ENCODE measurements at places on chromosomes 1 and 21.

GRCh38 chr1:166080967-166081870, 85.6 kb downstream of the FAM78B start:
- DNase-seq, result no peak

GRCh38 chr1:228734881-228735801, at the start of gene RHOU:
Gene RHOU (plus strand): TSS chr1:228735479. CDS start chr1:228735743, 264 bp downstream.
- peak; percentile 90 for DNase-seq

- no peak for DNase-seq
Measured at GRCh38 chr1:248155927-248156326, 11.0 kb downstream of the OR2M5 start.

- peak; percentile 76 for DNase-seq
Measured at GRCh38 chr1:177945943-177946650, 23.8 kb downstream of the SEC16B start.

- DNase-seq, result no peak
Measured at GRCh38 chr1:8903908-8904650, 25.6 kb upstream of the ENO1 start.

DNA sequence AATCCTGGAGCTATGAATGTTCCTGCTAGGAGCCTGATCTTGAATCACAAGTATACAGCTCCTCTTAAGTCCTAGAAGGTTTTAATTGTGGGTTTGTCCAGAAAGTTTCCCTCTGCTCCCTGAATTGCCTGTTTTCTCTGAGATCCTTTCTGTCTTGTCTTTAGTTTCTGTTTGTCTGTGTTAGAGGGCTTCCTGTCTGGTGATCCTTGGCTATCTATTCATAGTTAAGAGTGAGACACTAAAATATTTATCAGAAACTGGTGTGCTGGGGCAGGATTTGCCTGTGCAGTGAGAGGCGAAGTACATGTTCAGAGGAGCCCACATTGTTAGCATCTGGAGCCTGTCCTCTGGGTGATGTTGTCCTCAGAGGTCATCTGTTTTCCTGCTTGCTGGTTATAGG, 45.4 kb downstream of the ETS2 start:
- no peak for DNase-seq

DNA sequence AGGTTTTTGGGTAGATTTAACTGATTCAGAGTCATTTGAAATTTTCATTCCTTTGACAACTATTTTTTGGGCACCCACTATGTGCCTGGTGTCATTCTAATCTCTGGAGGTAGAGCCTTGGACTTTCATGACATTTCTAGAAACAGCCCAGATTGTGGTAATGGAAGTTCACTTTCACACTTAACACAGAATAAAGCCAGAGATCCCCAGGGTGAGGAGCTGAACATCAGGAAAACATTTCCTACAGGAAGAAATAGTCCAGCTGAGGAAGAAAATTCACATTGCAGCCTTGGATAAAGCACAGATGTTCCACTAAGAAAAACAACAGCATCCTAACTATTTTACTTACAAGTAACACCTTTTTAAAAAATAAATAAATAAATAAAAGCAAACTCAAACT, 102.4 kb upstream of the KRTAP19-8 start:
- DNase-seq, result no peak

DNA sequence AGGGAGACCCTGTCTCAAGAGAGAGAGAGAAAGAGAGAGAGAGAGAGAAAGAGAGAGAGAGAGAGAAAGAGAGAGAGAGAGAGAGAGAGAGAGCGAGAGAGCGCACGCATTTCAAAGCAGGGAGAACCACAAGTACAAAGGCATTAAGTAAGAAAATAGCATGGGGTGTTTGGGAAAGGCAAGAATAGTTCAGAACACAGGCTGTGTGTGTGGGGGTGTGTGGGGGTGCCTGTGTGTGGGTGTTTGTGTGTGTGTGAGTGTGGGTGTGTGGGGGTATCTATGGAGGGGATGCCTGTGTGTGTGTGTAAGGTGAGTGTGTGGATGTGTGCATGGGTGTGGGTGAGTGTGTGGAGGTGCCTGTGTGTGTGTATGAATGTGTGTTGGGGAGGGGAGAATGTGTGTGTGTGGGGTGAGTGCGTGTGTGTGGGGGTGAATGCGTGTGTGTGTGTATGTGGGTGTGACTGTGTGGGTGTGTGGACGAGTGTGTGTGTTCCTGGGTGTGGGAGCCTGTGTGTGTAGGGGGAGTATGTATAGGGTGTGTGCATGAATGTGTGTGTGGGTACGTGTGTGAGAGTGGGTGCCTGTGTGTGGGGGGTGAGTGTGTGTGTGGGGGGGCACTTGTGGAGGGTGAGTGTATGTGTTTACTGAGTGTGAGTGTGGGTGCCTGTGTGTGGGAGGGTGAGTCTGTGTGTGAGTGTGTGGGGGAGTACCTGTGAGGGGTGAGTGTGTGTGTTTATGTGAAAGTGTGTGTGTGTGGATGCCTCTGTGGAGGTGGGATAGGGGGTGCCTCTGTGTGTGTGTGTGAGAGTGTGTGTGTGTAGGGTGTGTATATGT, 19.1 kb upstream of the HDAC1 start:
- DNase-seq, result no peak

- no peak for DNase-seq
Measured at GRCh38 chr1:245686446-245687030, 531.8 kb downstream of the KIF26B start.

DNA sequence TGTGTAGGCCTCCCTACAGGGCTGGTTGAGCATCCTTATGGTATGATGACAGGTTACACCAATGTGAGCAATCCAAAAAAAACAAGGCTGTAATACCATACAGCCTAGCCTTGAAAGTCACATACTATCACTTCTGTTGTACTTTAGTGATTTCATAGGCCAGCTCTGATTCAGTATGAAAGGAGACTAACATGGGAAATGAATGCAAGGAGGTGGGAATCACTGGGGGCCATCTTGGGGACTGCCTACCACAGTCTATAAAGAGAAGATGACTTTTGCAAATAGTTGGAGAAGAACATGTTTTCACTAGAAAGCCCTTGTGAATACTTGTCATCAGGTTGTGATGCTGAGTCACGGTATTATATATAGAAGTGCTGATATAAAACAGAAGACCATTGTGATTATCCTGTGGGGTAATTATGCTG, 270.7 kb downstream of the S1PR1 start:
- DNase-seq, result no peak

DNA sequence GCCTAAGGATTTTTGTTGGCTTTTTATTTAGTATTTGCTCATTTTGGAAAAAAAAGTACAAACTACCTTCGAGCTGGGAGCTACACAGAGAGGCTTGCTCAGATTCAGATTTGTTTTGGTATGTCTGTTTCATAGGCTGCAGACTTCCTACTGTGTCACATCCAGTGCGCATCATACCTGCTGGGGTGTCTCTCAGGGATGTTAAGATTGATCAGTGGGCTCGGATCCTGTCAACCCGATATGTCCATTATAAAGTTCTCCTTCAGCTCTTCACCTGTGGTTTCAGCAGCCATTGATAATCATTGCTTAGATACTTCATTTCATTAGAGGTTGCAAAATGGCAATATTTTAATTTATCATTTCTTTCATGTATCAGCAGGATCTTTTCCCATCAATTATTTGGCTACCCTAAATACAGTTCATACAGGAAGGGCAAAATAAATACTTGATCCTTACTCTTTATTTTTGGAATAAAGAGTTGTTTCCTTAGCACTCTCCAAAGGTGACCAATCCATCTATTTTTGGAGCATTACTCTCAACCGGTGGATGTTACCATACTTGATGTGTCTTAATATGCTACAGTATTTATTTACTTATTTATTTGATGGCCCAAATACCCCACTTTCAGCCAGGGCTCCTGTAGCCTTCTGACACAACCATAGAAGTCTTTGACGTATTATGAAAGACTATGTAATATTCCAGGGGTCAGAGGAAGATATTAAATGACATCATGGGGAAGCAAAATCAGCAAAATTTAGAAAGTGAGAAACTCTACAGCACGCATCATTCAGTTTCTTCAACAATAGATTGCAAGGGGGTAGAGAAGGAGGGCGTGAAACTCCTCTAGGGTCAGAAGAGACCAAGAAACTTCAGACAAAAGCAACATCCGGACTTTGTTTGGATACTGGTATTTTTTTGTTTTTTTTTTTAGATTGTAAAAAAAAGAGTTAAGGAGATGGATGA, 55.3 kb upstream of the HNRNPU start:
- DNase-seq, result no peak

DNA sequence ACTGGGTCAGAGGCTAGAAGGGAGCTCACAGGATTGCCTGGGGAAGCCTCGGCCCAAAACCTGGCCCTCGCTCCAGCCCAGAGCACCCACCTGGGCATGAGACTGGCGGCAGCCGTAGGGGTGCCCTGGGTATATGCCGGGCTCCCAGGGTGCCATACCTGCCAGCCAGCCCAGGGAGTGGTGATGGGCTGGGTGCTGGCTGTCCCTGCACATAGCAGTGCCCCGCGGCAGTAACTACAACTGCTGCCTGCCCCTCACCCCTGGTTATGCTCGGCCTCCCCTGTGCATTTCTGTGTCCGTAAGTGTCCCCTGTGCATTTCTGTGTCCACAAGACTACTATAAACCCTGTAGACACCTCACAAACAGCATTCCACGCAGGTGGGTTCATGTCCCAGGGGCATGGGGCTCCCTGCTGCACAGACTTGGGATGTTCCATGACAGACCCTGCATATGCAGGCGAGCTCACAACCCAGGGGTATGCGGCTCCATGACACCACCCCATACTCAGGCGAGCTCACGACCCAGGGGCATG, 5.8 kb upstream of the SPATC1L start:
- no peak for DNase-seq

- no peak for DNase-seq
Measured at GRCh38 chr1:182656842-182657397, 27.5 kb downstream of the RGS8 start.

DNA sequence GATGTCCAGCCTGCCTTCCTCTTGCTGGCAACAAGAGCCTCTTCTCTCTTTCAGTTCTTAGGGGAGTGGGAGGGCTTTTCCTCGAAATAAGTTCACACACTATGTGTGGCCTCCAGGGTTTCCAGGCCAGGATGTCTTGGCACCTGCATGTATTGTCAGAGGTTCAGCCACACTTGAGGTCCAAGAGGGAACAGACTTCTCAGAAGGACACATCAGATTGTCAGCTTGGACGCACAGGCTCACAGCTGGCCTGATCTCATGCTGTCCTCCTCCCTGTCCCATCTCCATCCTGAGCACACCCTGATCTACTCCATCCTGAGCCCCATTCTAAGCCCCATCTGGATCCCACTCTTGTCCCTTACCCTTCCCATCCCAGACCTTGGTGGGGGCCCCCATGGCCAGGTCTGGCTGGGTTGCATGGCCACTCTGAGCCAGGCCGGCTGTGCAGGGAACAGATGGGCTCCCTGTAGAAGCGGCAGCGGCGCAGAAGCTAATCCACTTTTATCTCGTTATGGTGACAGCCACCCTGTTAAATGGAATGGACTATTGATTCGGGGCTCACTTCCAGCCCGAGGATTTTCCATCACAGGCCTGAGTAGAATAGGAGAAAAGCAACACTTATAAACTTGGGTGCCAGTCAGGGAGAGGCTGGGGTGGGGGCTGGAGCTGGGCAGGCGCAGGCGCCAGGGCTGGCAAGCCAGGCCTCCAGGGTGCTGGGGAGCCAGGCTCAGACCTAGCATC, 85.1 kb upstream of the CSF3R start:
- no peak for DNase-seq

DNA sequence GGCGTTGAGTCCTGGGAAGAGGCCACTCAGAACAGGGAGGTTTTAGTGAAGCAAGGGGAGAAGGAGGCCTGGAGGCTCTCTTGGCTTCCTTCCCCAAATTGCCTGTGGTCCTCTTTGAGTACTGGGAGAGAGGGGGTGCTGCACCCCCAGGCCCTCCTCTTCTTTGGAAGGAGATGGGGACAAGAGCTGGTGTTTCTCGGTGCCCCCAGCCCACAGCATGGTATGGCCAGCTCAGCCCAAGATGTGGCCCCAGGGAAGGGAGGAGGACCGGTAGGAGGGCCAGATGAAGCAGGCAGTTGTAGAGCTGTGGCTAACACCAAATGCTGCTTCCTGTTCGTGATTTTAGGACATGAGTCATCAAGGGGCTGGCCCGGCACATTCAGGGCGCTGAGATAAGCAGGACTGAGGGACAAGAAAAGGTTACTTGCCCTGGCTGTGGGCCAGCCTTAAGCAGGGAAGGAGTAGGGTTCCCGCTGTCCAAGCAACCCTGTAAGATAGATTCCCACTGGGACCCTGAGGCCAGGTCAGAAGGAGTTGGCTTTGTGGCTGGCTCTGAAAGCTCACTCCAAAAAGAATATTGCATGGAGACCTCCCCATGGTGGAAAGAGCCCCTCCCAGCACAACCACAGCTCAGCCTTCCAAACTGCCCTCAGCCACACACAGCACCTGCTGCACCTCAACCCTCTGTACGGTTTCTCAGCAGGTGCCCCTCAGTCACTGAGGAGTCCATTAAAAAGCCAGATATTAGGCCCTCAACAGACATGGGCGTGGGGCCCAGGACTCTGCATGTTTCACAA, 4.9 kb upstream of the TNFRSF1B start:
- DNase-seq, result peak; percentile 49

DNA sequence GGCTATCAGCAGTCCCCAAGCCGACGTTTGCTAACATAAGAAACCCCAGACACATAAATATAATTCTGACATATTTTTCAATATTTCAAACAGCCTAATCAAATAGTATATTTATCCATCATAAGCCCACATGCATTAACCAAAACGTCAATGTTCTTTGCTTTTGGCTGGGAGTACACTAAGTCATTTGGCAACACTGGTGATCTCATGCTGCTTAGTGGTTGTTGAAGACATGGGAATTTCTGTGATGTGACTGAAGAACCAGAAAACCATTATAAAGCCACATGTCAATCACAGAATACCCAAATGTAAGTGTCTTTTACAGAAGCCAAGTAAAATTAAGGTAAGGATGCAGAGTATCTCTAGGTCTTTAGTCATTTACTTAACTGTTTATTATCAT, 57.6 kb downstream of the PLPPR5 start:
- no peak for DNase-seq

GRCh38 chr21:30257773-30258172, 25.0 kb downstream of the KRTAP24-1 start:
- DNase-seq, result peak; percentile 36

- DNase-seq, result no peak
Measured at GRCh38 chr1:37814252-37814651, 6.2 kb upstream of the YRDC start.

DNA sequence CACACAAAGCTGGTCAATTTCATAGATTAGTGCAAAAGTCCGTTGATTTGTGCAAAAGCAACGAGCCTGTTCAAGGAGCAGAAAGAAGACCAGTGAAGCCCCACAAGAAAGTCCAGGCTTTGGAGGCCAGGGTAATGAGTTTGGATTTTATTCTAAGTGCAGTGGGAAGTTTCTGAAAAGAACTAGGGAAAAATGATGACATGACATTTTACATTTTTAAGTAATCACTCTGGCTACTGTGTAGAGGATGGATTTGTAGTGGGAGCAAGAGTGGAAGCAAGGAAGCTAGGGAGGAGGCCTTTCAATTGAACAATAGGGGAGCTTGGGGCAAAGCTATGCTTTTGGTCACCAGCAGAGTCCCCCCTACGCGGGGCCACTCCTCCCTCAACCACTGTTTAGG, 186.2 kb downstream of the ZNF281 start:
- DNase-seq, result no peak

GRCh38 chr1:215584389-215584788, 17.3 kb downstream of the KCTD3 start:
- DNase-seq, result no peak

All from HEK293T (cell line).